ENCODE measurements at places on chromosomes 7 and 10.

DNA sequence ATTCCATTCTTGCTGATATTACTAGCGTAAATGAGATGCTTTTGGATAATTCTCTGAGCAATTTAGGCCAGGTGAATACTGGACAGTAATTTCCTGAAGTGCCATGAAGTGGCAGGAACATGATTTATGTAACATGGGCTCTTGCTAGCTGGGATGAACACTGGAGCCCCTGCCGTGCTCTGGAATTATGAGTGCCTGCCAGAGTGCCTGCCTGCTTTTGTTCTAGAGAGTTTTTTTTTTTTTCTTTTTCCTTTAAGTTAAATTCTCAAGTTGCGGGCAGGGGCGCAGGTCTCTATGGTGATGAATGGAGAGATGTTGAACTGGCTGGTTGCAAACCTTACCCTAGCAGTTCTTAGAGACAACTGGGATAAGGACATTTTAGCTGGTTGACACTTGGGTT, 165.9 kb downstream of the AUTS2 start:
- DNase-seq = no peak

DNA sequence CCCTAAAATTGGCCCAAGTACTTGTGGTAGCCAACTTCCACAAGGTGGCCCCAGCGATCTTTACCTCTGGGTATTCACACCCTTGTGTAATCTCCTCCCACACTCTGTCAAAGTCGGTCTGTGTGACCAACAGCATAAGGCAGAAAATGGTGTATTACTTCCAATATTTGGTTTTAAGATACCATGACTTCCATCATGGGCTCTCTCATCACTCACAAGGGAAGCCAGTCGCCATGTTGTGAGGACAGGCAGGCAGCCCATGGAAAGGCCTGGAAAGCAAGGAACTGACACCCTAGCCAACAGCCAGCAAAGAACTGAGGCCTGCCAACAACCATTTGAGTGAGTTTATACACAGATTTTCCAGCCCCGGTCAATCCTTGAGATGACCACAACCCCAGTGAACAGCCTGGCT, 91.0 kb upstream of the KMT2E start:
- peak; percentile 74 for DNase-seq

DNA sequence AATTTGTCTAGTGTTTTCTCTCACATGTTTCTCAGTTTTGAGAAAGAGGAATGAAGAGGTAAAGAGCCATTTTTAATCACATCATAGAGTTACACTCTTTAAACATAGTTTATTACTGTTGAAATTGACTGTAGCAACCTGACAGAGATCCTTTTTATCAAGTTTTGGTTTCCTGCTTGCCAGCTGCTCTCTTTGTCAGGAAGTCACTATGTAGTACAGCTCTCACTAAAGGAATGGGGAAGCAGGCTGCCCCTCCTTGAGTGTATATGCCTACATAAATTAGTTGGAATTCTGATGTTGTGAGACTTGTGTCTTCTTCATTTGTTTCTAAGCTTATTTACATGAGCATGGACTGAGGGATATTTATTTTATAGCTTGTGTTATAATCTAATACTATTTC, 1274.0 kb upstream of the CELF2 start:
- no peak for DNase-seq

DNA sequence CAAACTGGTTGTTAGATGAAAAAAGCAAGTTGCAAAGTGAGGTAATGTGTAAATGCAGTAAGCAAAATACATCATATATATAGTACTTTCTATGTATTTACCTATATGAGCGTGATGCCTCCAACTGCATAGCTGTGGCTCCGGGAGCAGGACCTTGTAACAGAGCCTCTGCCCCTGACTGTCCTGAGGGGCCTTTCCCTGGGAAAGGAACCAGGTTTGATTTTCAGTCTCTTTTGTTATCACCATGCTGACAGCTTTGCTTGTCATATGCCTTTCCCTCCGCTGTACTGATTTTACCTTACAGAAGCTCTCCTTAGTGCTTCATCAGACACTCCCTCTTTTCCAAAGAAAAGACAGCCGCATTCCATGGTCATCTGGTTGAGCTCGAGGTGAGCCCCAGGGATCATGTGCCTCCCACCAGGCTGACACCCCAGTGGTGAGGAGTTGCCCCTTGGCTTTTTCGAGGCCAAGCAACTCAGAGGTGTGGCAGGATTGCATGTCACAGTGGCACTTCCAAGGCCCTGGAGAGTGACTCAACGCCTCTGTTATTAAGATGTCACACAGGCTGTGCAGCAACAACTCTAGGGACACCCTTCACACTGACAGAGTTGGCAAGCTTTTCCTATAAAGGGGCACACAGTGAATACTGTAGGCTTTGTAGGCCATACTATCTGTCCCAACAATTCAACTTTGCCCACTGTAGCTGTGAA, 78.9 kb downstream of the ALOX5 start:
- no peak for DNase-seq

DNA sequence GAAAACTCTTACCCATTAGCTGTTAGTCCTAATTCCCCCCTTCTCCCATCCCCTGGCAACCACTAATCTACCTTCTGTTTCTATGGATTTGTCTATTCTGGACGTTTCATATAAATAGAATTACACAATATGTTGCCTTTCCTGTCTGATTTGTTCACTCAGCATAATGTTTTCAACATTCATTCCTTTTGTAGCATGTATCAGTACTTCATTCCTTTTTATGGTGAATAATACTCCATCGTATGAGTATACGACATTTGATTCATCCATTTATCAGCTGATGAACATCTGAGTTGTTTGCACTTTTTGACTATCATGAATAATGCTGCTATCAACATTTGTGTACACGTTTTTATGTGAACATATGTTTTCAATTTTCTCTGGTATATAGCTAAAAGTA, 4.4 kb upstream of the FRAT1 start:
- no peak for DNase-seq

DNA sequence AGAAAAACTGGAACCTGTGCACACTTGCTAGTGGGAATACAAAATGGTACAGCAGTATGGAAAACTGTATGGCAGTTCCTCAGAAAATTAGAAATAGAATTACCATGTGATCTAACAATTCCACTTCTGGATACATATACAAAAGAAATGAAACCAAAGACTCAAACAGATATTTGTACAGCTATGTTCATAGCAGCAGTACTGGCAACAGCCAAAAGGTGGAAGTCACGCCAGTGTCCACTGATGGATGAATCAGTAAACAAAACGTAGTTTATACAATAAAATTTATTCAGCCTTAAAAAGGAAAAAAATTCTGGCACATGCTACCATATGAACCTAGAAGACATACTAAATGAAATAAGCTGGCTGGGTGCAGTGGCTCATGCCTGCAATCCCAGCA, 23.0 kb downstream of the IDE start:
- no peak for DNase-seq

- DNase-seq = no peak
Observed at GRCh38 chr7:107162475-107162874, 6.3 kb upstream of the HBP1 start.

GRCh38 chr7:104113788-104114187, 94.0 kb downstream of the ORC5 start:
- no peak for DNase-seq

DNA sequence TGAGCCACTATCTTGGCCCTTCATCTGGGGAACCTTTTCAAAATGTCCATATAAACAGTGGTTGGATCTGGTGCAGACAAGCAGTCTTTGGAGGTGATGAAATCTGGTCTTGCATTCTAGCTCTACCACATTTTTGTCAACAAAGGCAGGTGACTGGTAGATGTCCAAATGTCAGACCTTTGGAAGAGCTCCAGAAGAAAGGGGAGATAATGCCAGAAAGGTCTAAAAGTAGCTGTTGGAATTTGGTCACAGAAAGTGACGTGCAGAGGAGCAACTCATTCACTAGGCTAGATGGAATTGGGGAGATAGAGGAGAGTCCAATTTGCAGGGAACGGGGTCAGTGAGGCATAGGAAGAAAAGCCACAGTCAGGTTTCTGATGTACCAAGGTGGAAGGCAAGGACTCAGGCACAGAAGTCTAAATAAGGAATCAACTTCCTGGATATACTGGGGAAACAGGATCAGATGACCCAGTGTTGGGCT, 36.4 kb upstream of the WAC start:
- no peak for DNase-seq

GRCh38 chr10:51260376-51260775, 186.1 kb downstream of the PRKG1 start:
- DNase-seq = no peak

DNA sequence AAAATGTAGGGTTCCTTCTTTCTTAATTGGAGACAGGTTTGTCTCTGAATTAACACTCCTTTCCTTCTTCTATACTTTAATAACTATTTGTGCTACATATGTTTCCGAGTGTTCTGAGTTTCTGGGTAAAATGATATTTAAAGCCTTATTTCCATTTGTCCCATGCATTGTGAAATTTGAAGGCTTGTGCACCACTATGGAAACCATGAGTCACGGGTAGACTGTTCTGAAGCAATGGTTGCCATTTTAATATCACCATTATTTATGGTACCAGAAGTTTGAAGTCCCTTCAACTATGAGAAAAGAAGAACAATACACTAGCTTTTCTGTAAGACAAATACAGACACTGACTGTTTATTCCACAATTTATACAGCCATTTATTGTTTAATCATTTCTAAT, 44.7 kb upstream of the ZEB1 start:
- no peak for DNase-seq

DNA sequence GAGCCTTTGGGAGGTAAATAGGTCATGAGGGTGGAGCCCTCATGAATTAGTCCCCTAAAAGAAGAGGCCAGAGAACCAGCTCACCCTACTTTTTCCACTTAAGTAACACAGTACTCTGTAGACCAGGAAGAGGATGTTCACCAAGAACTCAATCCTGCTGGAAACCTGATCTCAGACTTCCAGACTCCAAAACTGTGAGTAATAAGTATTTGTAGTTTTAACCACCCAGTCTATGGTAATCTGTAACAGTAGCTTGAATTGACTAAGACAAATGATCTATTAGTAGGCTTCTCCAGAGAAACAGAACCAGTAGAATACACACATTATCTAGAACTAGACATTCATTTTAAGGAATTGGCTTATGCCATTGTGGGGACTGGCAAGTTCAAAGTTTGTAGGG, 51.5 kb downstream of the ANKMY2 start:
- no peak for DNase-seq

DNA sequence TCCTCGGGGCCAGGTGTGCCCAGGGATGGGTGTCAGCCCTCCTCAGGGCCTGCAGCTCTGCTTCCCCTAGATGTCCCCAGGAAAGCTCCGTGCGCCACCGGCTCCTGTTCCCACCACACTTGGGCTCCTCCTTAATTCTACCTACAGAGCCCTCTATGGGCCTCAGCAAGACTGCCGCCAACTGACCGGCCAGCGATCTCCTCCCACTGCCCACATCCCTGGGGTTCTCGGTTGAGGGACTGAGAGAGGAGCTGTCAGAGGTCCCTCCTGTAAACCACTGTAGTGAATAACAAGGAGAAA, 5.3 kb upstream of the LDB3 start:
- DNase-seq = no peak

- no peak for DNase-seq
Observed at GRCh38 chr7:29099896-29100847, 46.2 kb downstream of the CPVL start.

GRCh38 chr7:14748461-14748860, 154.1 kb downstream of the DGKB start:
- DNase-seq = no peak

DNA sequence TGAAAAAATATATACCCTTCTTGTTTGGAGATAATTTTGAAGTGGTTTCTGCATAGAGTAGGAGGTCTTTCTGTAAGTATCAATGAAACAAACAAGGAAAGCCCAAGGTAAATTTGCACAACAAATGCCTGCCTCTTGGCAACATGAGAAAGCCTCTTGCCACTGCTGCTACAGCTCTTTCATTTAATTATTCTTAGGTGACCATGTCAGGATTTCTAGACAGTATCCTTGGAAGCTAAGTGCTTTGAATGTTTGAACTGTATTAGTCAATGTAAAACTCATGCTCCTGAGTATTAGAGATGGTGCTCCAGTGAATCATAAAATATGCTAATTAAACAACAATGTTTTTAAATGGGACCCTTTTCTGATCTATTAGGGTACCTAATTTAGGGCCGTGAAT, 81.2 kb upstream of the ITGB1 start:
- no peak for DNase-seq

GRCh38 chr7:97285348-97285747, 167.8 kb downstream of the SDHAF3 start:
- DNase-seq = no peak

GRCh38 chr7:946256-946996, 8.1 kb downstream of the ADAP1 start:
- no peak for DNase-seq

GRCh38 chr7:159065852-159066480, 78.7 kb downstream of the VIPR2 start:
- DNase-seq = no peak

- DNase-seq = no peak
Observed at GRCh38 chr10:79943871-79944270, 5.0 kb downstream of the SFTPD start.

DNA sequence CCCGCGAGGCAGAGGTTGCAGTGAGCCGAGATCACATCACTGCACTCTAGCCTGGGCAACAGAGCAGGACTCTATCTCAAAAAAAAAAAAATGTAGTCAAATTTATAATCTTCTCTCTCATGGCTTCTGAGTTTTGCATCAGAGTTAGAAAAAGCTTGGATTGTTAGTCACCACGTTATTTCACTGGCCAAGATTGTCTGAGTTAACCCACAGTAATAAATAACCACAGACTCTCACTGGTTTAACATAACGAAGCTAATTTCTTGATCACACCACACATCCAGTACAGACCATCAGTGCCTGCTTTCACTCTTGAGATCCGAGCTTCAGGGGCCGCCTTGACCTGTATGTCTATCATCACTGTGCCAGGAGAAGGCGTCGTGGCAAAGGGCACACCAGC, 116.8 kb upstream of the JCAD start:
- no peak for DNase-seq

DNA sequence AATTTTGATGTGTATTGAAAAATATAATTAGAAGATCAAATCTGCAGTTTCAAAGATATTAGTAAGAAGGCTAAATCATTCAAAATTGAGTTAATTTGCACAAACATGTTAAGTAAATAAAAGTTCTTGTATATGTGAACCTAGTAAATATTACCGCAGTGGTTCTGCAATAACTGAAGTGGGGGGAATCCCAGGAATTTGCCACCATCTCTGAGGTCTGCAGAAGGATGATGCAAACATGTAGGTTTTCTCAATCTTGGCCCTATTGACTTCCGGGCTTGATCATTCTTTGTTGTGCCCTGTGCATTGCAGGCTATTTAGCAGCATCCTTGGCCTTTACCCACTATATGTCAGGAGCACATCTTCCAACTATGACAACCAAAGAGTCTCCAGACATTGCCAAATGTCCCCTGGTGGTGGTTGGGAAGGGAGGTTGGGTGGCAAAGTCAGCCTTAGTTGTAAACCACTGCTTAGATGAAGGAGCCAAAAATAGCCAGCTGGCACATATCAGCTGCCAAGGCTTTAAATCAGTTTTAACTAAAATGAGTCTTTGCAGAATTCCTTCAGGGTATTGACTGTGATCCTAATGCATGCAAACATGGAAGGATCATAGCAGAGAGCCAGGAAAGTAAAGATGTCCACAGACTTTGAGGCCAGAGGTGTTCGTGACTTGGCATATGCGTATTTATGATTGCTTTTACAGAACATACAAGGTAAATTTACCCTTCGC, 146.3 kb downstream of the TRIL start:
- no peak for DNase-seq

GRCh38 chr10:5996696-5997095, 19.4 kb upstream of the IL15RA start:
- DNase-seq = no peak

GRCh38 chr7:67743501-67743900, 746.9 kb downstream of the TYW1 start:
- no peak for DNase-seq

- peak; percentile 77 for DNase-seq
Observed at GRCh38 chr7:7438851-7439250, 96.8 kb downstream of the COL28A1 start.

Measured in AG09319 (cell line).